ENCODE measurements at places on chromosomes 11 and 22.
A peak's percentile ranks its signal among the peaks of the same experiment; 100 is the strongest.

- DNase-seq: no peak
Measured at GRCh38 chr22:38109371-38110001, 998 bp downstream of the BAIAP2L2 start.

- no peak for DNase-seq
Measured at GRCh38 chr11:124830749-124831148, 30.5 kb upstream of the MSANTD2 start.

DNA sequence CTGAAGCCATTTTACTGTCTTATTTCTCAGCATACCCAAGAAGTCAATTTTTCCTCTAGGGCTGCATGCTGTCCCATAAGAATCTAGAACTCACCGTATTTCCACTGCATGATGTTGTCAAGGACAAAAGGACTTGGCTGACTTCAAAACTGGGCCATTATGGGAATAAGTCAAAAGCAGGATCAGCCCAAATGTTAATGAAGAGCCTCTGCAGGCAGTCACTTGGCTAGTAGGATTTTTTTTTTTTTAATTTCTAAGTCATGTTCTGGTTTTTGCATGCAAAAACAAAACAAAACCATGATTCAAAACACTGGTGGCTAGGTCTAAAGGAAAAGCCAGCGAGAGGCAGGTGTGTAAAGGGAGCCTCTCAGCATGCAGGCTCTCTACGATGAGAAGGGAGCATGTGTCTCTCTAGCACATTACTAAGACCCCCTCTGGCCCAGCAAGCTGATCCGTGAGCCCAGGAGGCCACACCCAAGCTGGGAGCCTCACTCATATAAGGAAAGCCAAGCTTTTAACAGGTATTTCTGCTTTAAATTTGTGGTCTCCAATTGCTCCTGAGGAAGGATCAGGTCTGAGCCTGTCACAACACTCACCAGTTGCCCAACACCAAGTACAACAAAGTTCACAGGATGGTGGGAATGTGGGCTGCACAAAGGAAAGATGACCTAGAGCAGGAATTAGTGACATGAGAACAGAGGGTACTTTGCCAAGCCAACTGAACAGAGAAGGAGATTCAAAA lies 21.4 kb upstream of the STK33 start:
- DNase-seq: no peak

GRCh38 chr22:22802339-22802970 lies 85.2 kb upstream of the IGLL5 start:
- no peak for DNase-seq

DNA sequence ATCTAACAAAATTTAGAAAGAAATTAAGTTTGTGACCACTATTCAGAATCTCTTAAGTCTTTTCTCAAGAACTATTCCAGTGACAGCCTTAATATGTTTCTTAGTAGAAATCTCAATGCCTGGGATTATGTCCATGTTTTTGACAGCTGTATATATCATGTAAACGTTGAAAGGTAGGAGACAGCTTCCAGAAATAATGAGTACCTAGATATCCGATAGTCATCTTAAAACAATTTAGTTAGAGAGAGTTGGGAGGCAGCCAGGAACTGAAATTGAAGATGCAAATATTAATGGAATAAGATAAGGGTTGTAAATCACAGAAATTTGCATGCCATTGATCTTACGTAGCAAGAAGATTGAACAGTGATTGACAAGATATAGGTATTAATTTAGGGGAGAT lies 955.2 kb downstream of the JRKL start:
- DNase-seq: no peak

DNA sequence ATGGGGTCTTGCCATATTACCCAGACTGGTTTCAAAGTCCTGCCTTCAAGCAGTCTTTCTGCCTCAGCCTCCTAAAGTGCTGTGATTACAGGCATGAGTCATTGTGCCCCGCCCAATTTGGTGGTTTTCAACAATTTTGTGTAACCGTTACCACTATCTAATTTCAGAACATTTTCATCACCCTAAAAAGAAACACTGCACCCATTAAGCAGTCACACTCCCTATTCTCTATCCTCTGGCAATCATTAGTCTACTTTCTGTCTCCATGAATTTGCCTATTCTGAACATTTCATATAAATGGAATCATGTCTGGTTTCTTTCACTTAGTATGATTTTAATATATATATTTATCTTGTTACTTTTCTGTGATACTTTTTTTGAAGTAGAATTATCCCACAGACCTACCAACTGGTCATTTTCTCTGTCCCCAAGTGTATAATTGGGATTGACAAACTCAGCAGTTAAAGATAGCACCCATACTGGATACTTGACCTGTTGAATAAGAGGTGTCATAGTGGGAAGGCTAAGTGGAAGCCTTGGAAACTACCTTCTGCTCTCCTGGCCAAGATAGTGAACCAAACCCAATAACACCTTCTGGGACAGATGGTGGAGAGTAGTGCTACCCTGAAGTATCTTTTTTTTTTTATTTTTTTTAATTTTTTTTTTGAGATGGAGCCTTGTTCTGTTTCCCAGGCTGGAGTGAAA lies 64.8 kb downstream of the STIM1 start:
- no peak for DNase-seq

DNA sequence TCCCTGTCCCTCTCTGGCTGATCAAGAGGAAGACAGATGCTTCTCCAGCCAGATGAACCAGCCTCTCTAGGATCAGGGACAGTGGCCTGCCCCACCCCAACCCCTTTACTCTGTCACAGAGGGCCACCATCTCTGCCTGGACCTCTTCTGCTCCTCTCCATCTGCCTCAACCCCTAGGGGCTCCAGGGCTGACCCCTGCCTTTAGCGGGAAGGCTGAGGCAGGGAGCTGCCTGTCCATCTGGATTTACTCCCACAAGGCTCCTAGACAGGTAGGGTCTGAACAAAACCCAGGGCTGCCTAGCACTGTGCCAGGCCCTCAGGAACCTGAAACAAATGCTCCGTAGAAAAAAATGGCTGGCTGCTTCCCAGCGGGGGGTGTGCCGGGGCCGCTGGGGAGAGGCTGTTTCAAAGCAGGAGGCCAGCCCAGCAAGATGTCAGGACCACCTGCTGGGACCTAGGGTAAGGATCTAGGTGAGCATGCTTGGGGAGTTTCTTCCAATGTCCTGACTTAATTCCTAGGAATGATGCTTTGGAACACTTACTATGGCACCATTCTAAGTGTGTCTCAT lies 3.2 kb downstream of the CHST1 start:
- DNase-seq: no peak

DNA sequence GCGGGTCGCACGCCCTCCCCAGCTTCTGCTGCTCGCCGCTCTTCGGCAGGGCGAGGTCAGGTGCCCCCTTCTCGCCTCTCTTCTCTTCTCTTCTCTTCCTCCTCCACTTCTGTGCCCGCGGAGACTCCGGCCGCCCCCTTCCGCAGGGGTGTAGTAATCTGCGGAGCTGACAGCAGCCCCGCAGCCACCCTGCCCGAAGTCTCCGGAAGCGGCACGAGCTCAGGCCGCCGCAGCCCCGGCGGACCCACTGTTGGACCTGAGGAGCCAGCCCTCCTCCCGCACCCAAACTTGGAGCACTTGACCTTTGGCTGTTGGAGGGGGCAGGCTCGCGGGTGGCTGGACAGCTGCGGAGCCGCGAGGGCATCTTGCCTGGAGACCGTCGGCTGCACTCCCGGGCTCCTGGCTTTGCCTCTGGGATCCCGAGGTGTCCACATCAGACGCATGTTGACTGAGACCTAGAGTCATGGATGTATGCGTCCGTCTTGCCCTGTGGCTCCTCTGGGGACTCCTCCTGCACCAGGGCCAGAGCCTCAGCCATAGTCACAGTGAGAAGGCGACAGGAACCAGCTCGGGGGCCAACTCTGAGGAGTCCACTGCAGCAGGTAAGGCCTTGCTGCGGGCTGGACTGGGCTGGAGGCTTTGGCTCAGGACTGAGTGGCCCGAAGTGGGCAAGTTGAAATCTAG lies 486 bp downstream of the STIM1 start:
- DNase-seq: no peak

DNA sequence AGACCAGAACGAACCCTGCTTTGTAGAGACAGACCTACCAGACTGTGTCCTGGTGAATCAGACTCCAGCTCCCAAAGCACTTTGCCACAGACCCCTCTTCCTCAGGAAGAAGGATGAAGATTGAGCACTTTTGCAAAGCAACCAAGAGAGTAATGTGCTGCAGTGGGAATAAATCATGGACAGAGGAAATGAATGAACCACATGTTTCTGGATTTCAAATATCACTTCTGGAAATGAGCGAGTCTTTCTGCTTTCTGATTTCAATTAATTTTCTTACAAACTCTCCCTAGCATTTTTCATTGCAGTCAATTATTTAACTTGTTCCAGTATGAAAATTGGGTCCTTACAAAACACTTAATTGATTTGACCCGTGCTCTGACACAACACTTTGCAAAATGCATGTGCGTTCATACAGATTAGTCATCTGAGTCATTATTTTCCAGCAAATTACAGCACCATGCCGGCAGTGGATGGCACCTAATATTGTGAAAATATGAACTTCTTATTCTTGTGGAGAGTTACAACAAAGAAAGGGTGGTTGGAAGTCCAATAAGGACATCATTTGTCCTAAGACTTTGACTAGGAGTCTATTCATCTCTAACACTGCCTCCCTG lies 315.9 kb upstream of the CCDC90B start:
- no peak for DNase-seq

DNA sequence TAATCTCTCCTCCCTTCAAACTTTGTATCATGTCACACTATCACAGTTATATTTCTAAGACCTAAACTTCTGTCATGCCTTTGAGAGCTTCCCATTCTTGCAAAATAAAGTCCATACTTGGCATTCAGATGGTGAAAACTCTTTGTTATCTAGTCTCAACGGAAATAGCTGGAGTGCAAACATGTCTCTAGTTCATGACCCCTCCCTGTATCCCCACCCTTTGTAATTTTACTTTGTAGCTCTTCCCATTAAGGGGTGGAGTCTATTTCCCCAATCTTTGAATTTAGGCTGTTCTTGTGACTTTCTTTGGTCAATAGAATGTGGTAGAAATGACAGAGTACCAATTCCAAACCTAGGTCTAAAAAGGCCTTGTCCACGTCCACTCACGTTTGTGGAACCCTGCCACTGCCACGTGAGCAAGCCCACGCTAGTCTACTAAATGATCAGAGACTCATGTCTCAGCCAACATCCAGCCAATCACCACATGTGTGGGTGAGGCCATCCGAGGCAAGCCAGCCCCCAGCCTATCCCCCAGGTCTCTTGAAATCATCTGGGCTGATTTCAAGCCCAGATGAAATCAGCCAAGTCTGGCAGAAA lies 23.4 kb downstream of the SLN start:
- DNase-seq: no peak

GRCh38 chr11:128343870-128344269 lies 243.5 kb downstream of the ETS1 start:
- no peak for DNase-seq

- DNase-seq: no peak
Measured at GRCh38 chr11:74033046-74033445, 24.2 kb upstream of the UCP3 start.

- no peak for DNase-seq
Measured at GRCh38 chr11:131666617-131667016, 296.2 kb downstream of the NTM start.

- peak; percentile 65 for DNase-seq
Measured at GRCh38 chr11:32259641-32260081, 168.8 kb downstream of the RCN1 start.

DNA sequence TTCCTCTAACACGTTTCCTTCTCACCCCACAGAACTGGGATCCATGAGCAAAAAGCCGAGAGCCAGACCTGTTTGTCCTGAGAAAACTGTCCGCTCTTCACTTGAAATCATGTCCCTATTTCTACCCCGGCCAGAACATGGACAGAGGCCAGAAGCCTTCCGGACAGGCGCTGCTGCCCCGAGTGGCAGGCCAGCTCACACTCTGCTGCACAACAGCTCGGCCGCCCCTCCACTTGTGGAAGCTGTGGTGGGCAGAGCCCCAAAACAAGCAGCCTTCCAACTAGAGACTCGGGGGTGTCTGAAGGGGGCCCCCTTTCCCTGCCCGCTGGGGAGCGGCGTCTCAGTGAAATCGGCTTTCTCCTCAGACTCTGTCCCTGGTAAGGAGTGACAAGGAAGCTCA lies 24.0 kb downstream of the CD5 start:
- DNase-seq: no peak

DNA sequence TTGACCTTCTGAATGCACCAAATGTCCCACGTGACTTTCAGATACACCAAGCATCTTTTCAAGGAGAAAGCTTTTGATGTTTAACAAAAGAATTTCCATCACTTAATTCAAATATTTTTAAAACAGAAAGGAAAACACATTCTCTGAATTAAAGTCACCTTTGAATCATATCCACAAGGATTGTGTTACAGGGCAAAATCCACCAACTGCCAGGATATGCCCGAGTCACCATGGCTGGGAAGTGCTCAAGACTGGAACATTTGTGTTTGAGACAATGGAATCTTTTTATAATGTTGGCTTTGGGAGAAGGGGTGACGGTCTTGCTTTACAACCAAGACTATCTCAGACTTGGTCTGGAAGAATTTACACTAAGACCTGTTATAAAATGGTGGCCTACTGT lies 40.8 kb downstream of the BID start:
- no peak for DNase-seq

DNA sequence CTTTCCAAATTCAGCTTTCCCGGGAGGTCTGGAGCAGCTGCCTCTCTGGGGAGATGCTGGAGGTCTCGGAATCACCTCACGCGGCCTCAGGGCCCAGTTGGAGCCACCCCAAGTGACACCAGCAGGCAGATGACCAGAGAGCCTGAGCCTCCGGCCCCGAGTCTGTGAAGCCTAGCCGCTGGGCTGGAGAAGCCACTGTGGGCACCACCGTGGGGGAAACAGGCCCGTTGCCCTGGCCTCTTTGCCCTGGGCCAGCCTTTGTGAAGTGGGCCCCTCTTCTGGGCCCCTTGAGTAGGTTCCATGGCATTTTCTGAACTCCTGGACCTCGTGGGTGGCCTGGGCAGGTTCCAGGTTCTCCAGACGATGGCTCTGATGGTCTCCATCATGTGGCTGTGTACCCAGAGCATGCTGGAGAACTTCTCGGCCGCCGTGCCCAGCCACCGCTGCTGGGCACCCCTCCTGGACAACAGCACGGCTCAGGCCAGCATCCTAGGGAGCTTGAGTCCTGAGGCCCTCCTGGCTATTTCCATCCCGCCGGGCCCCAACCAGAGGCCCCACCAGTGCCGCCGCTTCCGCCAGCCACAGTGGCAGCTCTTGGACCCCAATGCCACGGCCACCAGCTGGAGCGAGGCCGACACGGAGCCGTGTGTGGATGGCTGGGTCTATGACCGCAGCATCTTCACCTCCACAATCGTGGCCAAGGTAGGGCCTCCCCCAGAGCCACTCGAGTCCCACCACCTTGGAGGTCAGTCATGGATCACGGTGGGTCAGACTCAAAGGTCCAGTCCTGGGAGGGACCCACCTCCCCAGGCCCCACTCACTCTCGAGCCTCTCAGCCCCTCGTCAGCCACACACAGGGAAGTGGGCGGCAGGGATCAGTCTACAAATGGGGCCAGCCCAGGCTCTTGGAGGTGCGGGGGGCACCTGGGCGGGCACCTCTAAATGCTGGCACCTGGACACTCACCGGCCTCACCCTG lies 525 bp downstream of the SLC22A12 start:
- no peak for DNase-seq

Data from left kidney (tissue), 8 donors.